ENCODE measurements at places on chromosomes 5 and 9. TPM values are rescaled to one million over a fixed set of nuclear protein-coding genes. Genes with fewer than 3 reads are reported as not detected.

- no peak for DNase-seq
Measured at GRCh38 chr5:64831996-64832395, 63.3 kb downstream of the CWC27 start.

DNA sequence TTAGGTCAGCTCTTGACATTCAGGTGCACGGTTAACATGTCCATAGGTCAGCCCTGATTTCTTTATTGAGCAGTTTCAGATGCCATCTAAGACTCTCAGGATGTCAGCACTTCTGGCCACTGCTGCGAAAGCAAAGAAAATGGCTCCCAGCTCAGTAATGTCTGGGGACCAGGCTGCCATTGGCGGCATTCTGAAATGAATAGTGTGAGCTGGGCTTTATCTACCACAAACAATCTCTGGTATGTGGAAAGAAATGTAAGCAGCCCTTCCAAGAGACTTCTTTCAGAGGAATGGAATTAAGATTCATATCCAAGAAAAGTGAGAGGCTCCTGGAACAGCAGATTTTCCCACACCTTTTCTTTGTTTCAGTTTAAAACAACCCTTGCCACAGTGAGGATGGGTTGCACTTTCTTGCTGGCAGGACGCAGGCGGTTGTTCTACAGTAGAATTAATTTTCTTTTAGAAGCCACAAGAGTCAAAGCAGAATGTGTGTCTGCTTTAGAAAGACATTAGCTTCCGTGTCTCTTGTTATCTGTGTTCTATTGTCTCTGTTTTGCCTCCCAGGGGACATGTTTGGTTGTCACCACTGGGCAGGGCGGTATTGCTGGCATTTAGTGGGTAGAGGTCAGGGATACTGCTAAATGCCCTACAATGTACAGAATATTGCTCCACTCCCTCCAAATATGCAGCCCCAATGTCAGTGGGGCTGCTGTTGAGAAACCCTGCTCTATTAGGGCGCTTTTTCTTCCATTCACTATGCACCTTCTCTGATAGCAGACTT is 149.9 kb upstream of the ANKH start:
- DNase-seq = no peak

GRCh38 chr5:147092044-147092443 is 142.8 kb upstream of the STK32A start:
- no peak for DNase-seq

DNA sequence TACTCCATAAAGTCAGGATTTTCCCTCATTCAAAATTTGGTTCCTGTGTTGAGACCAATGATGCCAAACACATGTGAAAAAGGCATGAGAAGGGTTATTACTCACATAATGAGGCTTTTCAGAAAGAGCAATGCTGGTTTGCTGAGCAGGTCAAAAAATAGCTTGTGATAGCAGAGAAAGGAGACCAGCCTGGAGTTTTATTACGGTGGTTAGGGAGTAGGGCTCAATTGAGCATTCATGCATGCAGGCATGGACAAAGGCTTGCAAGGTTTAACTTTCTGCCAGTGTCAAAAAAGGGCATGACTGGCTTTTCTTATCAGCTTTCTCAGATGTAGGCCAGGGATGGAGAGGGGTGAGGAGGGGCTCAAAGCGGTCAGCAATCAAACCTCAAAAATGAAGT is 628.3 kb downstream of the DNAH5 start:
- no peak for DNase-seq

QRFP gene
- not detected for total RNA-seq

ADAMTSL1 gene
- 2.1 TPM for total RNA-seq
